ENCODE measurements at places on chromosomes 3 and 15.

DNA sequence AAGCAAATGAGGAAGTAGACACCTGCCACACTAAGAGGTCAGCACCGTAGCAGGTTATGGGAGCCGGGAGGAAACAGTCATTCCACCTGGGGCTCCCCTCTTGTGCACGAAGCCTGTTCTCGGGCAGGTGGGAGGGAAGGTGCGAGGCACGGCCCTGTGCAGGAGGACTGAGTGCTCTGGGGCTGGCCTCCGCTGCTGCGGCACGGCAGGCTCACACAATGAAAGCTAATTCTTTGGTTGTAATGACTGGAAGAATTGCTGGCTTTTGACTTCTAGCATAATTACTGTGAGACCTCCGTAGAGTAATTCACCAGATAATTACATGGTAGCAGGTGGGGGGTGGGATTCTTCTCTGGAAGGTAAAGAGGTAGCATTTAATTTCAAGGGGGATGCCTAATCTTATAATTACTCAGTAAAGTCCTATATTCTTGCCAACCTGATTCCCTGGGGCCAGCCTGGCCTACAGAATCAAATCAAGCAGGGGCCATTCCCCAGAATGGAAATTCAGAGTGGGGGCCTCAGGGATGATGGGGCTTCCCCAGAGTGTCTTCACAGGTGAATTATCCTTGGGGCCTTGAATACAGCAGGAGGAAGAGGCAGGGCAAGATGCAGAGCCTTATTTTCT lies 129.1 kb downstream of the TPRA1 start:
- DNase-seq: no peak

DNA sequence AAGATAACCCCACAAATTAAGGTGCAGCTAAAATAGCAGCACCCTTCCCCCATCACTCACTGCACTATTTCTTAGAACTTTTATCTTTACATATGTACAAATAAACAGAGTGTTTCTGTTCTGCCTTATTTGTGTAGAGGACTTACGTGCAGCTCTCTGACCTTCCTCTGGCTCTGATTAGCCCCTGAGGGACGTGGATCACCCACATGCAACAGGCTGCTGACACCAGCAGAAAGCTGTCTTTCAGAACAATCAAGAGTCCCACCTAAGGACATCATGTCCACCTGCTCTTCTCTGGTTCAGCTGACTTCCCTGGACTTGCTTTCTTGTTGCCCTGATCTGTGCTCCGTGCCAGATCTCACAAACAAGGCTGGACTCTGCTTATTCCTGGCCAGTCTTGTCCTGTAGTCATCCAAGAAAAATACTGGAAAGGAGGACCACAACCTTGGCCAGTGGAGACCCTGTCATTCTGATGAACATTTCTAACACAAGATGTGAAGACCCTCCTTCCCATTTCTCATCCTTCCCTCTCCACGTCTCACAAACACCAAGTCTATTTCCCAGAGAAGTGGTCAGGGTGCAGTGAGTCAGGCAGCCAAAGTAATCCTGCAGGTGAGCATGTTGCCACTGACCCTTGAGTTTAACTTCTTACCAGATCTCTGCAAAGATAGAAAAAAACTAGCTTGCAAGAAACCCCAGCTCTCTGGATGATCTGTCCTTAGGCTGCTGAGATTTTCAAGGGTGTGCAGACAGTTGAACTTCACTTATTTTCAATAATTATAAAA lies 243.6 kb upstream of the ICE2 start:
- DNase-seq: no peak

DNA sequence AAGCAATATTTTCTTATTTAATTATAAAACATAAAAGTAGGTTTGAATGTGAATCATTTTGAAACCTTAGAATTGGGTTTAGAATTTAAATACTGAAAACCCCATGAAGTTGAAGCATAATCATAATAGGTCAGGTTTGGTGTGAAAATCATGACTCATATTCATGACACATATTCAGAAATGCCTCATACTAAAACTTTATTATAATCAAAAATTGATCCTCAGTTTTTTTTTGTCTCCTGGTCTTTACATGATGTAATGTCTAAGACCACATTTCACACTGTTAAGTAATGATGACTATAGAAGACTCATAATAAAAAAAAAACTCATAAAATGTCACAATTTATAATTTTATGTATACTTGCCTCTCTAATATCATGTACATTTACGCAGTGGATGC lies 190.4 kb downstream of the FOXP1 start:
- no peak for DNase-seq

GRCh38 chr3:121803771-121804320 lies 31.0 kb downstream of the IQCB1 start:
- DNase-seq: no peak

DNA sequence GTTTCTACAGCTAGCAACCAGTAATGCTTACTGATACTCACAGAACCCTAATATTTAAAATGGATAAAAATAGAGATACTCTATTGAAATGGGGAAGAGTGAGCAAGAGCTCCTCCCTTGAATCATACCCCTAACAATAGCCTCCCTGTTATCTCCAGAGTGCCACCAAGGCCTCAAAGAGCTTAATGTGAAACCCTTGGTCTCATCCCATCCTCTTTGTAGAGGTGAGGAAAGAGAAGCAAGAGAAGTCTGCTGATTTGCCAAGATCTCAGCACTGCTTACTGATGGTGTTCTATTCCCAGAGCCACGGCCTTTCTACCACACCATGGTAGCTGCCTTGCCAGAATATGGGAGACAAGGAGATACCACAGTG lies 463.4 kb upstream of the PROK2 start:
- no peak for DNase-seq

GRCh38 chr15:85828874-85829273 lies 34.1 kb upstream of the KLHL25 start:
- DNase-seq: no peak

- no peak for DNase-seq
Observed at GRCh38 chr15:45253330-45253729, 1.3 kb downstream of the SLC28A2 start.

GRCh38 chr3:179460260-179460659 lies 9.0 kb upstream of the GNB4 start:
- DNase-seq: no peak

DNA sequence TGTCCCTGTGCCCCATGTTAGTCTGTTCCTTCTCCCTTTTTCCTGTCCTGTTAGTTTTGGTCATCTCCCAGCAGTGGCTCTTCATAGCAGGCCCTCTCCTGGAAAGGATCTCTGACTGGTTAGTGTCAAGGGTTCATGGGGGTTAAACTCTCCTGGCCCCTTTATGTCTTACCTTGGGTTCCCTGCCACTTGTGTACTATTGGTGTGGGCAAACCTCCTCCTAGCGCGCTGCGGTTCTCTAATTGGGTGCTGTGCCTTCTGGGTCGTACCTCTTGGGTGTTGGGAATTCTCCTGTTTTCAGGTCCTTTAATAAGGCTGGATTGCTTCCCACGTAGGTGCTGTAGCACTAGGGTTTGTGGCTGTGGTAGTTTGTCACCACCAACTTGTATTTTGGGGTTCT lies 18.8 kb downstream of the GMPS start:
- no peak for DNase-seq

- DNase-seq: no peak
Observed at GRCh38 chr3:89212619-89213018, 105.2 kb downstream of the EPHA3 start.

DNA sequence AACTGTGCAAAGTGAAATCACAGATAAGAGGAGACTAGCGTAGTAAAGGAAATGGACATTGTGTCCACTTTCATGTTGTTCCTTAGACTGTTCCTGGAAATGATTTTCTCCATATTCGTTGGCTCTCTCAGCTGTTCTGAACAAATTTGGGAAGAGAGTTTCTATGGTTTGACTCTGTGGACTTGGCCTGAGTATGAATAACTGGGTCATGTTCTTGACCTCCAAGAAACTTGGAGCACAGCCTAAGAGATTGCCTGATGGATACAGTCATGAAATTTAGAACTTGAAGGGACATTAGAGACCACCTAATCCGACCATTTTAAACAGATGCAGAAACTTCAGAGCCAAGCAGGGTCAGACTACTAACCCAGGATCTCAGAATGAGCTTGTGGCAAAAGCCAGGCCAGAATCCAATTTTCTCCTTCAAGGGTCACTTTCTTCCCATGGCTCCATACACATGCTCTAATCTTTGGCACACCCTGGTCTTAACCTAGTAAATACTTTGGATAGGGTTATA lies 430.4 kb downstream of the RBMS3 start:
- DNase-seq: no peak

GRCh38 chr15:80179025-80179759 lies 26.4 kb downstream of the FAH start:
- no peak for DNase-seq

- no peak for DNase-seq
Observed at GRCh38 chr15:50381438-50381837, 26.4 kb upstream of the GABPB1 start.

- no peak for DNase-seq
Observed at GRCh38 chr3:63228677-63229076, 49.4 kb upstream of the SYNPR start.

- no peak for DNase-seq
Observed at GRCh38 chr15:71628988-71629770, 181.2 kb upstream of the NR2E3 start.

- DNase-seq: no peak
Observed at GRCh38 chr3:155252021-155252420, 41.5 kb downstream of the STRIT1 start.

DNA sequence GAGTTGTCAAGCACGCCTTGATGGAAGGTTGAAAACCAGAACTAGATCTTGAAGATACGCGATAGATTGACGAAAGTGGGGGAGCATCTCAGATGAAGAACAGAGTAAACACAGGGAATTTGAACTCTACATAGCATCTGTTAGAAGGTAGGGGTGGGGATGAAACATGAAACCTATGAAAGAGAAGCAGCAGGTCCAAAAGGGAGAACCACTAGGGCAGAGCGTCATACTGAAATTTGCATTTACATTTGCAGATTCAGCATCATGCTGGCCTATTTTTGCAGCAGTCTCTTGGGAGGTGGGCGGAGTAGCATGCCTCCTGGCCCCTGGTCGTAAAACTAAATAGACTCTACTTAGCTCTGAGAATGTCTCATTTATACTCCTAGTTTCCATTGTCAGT lies 46.1 kb upstream of the RASGRP1 start:
- DNase-seq: no peak

GRCh38 chr3:127019449-127019848 lies 36.5 kb downstream of the PLXNA1 start:
- DNase-seq: no peak

- no peak for DNase-seq
Observed at GRCh38 chr3:141686466-141687291, 51.4 kb upstream of the RNF7 start.

- DNase-seq: no peak
Observed at GRCh38 chr3:175335229-175335628, 476.1 kb downstream of the NAALADL2 start.

DNA sequence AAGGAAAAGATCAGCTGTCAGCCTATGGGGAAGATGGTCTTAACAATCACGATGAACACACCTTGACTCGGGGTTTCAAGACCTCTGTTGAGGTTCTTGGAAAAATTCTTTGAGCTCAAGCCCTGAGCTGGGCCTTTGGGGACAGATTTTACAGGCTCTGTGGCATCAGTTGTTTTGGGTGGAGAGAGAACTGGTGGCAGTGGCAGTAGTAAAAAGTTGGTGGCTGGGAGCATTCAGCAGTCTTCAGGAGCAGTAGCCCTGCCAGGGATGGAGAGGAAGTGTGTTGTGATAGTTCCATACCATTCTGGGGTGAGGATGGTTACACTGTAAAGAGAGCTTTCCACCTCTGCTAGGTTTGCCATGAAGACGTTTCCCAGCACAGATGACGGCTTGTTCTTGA lies 4.9 kb upstream of the KY start:
- no peak for DNase-seq

- no peak for DNase-seq
Observed at GRCh38 chr3:150370122-150370602, 37.9 kb upstream of the TSC22D2 start.

- no peak for DNase-seq
Observed at GRCh38 chr3:137514853-137515252, 249.3 kb upstream of the SOX14 start.

DNA sequence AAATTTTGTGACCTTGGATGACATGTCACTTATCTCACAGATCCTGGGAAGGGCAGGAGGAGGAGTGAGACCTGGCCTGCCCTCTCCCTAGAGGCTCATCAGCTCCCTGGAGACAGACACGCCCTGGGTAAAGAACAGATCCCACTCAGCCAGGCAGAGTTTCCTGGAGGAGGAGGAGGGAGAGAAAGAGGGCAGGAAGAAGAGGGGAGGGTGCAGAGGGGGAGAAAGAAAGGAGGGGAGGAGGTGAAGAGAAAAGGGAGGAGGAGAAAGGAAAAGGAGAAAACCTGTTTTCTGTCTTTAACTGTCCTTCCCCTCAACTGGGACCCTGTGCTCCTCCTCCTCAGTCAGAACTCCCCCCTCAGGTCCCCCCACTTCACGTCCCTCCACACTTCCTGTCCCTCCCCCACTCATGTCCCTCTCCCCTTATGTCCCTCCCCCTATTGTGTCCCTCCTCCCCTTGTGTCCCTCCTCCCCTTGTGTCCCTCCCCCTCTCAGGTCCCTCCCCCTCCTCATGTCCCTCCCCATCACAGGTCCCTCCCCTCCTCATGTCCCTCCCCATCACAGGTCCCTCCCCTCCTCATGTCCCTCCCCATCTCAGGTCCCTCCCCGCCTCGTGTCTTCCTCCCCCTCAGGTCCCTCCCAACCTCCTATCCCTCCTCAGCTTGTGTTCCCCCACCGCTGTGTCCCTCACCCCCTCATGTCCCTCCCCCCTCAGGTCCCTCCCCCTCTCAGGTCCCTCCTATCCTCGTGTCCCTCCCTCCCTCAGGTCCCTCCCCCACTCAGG lies 52.3 kb upstream of the CGNL1 start:
- DNase-seq: no peak

- DNase-seq: no peak
Observed at GRCh38 chr3:148203297-148204010, 494.2 kb upstream of the AGTR1 start.
